ENCODE measurements at places on chromosomes 12 and 14.

DNA sequence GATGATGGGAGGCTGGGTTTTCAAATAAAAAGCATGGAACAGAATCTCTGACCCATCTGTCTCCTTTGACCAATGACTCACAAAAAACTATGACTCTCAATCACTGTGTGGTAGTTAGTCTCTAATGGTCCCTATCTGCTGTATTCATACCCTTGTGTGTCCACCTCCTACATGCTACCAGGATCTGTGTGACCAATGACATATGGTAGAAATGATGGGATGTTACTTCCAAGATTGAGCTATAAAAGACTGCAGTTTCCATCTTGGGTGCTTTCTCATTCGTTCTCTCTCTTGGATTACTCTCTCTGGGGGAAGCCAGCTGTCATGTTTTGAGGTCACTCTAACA is 144.7 kb upstream of the BTG1 start:
- DNase-seq = peak; percentile 69

GRCh38 chr14:54808326-54809161 is 94.1 kb downstream of the GCH1 start:
- DNase-seq = no peak

GRCh38 chr14:86770186-86770585 is 1222.8 kb downstream of the GALC start:
- DNase-seq = no peak

DNA sequence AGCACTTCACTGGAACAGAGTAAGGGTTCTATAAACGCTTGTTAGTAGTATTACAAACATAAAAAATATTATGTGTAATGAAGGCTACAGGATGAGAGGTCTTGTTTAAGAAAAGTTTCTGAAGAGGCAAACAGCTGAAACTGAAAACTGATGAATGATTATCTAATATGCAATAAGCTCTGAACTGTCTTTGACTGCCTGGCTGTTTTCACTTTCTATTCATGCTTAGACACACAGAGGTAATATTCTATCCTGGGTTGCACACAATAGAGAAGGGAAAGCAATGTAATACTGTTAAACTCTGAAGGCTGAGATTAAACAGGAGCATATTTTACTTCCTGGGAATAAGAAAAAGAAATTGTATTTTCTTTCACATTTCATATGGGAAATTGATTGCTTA is 251.3 kb downstream of the ALX1 start:
- no peak for DNase-seq

DNA sequence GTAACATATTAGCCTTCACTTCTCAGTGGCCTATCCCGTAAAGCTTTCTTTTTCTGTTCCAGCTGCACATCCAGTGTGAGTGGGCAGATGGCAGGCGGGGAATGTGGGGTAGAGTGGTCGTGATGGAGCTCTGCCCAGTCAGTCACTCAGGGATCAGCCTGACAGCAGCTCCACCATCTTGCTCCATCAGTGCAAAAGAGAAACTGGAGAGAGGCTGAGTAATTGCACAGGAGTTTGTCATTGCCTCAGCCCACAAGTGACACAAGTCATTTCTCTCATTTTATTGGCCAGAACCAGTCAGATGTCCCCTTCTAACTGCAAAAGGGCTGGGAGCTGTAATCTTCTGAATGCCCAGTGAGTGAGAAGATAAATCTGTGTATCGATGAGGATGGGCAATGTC is 66.5 kb downstream of the ATP23 start:
- no peak for DNase-seq

DNA sequence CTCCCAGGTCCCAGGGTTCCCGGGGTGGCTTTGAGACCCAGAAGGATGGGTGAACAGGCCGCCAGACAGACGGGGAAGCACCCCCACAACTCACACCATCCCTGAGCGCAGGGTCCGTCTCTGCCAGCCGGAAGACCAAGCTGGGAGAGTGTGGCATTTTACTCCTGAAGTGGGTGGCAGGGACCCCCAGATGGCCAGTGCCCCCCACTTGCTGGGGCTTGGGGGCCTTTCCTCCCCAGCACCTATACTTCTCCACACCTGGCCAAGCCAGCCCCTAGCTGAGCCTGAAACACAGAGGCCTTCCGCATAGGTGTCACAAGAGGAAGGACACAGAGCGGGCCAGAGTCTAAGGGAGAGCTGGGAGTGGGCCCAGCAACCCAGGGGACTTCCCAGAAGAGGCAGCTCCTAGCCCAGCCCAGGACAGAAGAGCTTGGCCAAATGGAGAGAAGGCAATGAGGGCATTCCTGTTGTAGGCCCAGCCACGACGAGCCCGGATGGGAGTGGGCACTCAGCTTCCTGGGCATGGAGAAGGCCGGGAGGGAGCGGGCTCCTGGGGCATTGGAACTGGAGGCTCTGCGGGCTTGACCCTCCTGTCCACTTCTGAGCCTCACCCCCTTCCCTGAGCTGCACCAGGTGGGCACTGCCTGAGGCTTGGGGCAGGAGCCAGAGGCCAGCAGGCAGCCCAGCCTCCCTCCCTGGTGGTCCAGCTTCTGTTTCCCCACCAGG is 3.3 kb downstream of the AHNAK2 start:
- no peak for DNase-seq

- no peak for DNase-seq
Measured at GRCh38 chr14:24806061-24806678, 172.2 kb upstream of the GZMB start.

GRCh38 chr12:95949477-95950206 is 6.5 kb downstream of the AMDHD1 start:
- DNase-seq = no peak

DNA sequence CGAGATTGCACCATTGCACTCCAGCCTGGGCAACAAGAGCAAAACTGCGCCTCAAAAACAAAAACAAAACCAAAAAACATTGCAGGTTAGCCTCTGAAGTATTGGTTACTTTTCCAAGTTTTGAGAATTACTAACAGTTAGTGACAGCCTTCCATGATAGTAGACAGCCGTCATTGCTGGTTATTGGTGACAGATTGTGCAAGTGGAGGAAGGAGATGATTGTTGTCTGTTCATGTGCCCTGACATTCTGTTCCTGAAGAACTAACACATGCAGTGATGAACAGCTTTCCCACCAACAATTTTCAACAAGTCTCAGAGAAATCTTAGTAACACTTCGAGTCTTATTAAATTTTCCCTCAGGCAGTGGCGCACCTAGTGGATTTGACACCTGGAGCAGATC is 89.3 kb upstream of the NAP1L1 start:
- DNase-seq = no peak

- DNase-seq = no peak
Measured at GRCh38 chr12:40587421-40587820, 104.8 kb upstream of the CNTN1 start.

DNA sequence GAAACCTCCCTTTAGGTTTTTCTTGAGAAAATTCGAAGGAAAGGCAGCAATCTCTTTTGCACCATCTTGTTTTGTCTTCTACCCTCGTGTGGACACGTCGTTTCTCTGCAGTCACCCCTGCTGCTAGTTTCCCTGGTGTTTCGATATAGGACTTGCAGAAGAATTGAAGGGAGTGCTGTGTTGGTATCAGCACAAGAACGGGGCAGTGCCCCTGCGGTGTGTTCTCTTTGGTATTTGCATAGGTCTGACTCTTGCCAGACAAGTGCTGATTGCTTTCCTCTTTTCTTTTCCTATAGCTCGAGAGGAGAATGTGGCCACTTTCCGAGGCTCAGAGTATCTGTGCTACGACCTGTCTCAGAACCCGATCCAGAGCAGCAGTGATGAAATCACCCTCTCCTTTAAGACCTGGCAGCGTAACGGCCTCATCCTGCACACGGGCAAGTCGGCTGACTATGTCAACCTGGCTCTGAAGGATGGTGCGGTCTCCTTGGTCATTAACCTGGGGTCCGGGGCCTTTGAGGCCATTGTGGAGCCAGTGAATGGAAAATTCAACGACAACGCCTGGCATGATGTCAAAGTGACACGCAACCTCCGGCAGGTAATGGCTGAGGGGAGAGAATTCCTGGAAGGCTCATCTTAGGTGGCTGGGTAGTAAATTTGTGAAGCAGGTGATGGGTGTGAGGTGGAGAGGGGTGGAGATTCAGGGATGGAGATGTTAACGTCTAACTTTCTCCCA is 474.8 kb downstream of the NRXN3 start:
- no peak for DNase-seq

- DNase-seq = no peak
Measured at GRCh38 chr12:70664465-70664881, 27.2 kb upstream of the PTPRB start.

- no peak for DNase-seq
Measured at GRCh38 chr14:63686926-63687325, 40.9 kb downstream of the SGPP1 start.

GRCh38 chr14:52026017-52026660 is 36.8 kb downstream of the RTRAF start:
- no peak for DNase-seq

DNA sequence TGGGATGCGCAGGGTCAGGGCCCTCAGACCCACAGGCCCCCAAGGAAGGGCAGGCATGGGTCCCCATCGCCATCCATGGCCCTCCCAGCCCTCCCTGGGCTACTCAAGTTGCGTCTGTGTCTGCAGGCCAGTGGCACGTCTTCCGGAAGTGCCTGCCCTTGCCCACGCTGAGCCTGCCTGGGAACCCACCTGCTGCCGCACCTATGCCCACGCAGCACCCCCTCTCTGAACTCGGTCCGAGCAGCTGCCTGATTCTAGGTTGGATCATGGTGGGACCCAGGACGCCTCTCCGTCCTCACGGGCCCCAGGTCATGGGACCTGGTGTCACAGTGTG is 182.8 kb downstream of the ADGRD1 start:
- no peak for DNase-seq

GRCh38 chr14:55057919-55058318 is 6.5 kb downstream of the MAPK1IP1L start:
- DNase-seq = no peak

GRCh38 chr12:109258201-109258600 is 50.9 kb downstream of the FOXN4 start:
- DNase-seq = no peak

- no peak for DNase-seq
Measured at GRCh38 chr14:61315313-61315712, 6.1 kb upstream of the PRKCH start.

DNA sequence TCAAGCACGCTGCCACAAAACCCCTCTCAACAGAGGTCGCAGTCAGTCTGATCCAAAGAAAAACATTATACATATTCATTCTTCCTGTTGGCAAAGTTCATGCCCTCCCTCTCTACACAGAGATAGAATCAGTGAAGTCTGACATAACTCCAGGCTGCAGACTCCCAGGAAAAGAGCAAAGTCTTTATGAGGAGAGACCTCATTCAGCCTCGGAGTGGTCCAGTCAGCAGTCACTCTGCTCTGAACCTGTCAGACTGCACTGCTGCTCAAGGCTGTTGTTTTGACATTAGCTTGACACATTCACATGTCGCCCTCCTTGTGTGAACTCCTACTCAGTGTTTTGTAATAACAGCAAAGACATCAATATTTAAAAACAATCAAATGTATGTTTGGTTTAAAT is 241.2 kb upstream of the G2E3 start:
- no peak for DNase-seq

DNA sequence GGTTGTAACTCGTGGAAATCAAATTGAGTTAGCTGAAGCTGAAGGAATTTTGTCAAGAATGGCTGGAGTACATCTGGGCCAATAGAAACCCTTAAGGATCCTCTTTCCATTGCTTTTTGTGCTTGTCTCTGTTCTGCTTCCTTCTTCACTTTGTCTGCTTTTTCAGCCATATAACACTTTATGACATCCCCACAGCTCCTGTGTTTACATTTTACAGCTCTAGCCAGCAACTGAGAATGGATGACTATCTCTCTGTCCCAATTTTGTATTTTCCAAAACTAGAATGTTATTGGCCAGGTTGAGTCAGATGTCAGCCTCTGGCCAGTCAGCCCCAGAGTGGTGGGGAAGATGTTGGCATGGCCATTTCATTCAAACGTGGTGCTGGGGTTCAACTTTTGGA is 57.6 kb downstream of the PELI2 start:
- no peak for DNase-seq

DNA sequence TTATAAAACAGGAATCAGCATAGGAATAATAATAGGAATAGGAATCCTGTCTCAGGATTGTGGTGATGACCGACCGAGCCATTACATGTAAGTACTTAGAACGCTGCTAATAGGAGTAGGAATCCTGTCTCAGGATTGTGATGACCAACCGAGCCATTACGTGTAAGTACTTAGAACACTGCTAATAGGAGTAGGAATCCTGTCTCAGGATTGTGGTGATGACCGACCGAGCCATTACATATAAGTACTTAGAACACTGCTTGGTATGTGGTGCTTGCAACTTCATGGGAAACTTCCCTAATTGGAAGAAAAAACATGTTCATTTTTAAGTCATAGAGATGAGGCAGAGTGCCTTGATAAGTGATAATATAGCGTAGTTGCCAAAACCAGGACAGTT is 30.0 kb downstream of the ELK3 start:
- DNase-seq = no peak

DNA sequence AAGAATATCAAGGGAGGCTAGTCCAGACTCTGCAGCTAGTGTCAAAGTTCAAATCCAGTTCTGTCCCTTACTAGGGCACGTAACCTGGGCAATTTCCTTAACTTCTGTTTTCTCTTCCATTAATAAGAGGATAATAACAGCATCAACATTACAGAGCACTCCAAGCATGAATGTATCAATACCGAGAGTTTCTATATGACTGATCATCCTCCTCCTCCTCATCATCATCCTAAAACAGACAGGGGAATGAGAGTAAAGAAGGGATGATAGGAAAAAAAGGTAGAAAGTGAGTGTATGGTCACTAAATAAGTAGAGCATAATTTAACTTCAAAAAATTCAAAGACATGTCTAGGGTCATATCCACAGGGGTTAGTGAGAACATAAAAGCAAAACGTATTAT is 171.4 kb downstream of the NDUFA12 start:
- no peak for DNase-seq

DNA sequence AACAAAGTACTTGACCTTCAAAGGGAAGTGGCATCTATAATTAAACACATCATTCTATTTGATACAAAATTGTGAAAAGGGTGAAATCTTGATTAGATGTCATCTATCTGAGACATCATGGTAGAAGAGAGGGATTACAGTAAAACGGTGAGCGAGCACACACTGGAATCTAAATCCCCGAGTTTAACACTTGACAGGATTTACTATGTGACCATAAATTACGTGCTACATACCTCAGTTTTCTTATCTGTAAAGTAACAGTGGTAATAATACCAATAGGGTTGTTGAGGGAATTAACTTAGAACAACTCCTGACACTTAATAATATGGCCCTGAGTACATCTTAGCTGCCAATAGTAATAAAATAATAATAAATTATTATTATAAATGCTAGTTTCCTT is 13.3 kb downstream of the USP44 start:
- DNase-seq = no peak

GRCh38 chr14:88204221-88204620 is 118.8 kb downstream of the KCNK10 start:
- DNase-seq = no peak

DNA sequence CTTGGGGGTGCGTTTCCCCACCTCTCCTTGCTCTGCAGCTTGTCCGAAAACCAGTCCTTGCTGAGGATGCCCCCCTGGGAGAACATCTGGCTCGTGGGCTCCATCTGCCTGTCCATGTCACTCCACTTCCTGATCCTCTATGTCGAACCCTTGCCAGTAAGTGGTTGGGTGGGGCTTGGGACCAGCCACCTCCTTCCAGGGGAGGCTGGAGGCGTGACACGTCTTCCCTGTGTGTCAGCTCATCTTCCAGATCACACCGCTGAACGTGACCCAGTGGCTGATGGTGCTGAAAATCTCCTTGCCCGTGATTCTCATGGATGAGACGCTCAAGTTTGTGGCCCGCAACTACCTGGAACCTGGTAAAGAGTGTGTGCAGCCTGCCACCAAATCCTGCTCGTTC is 57.5 kb downstream of the ANAPC7 start:
- DNase-seq = no peak

- no peak for DNase-seq
Measured at GRCh38 chr12:76568888-76569551, 9.4 kb upstream of the OSBPL8 start.

Measured in NCI-H524 (cell line).